EH (cell line): ENCODE measurements at places on chromosomes 6 and 20.

GRCh38 chr6:25511376-25511775 lies 140.6 kb upstream of the SCGN start:
- peak; percentile 42 for DNase-seq

- no peak for DNase-seq
Measured at GRCh38 chr6:80331974-80332373, 225.5 kb downstream of the BCKDHB start.

- no peak for DNase-seq
Measured at GRCh38 chr6:44539701-44540355, 152.3 kb downstream of the CDC5L start.

DNA sequence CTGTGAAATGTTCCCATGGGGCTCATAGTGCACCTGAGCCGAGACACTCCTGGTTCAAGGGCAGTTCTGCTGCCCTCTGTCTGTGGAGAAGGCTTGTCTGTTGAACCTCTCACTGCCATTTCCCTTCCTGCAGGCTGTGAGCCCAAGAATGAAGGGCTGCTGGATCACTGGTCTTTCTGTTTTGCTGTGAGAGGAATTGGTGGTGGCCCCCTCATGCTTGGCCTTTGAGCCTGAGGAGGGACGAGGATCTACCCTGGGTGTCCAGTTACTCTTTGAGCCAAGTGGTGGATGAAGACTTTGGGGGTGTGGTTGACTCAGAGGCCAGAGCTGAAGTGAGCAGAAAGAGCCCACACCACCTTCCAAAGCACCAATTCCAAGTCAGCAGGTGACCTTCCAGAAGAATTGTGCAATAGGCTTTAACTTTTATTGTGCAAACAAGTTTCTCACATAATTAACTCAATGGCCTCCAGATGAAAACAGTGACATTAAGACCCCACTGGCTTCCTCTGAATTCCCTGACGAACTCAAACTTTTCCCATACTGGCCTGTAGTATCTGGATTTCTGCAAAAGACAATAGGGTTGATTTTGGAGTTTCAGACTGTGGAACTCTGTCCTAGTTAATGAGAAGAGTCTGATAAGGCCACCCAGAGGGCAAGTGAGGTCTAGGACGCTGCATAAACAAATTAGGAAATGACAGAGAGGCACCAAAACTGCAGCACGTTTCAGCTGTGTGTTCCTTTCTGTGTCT lies 101.5 kb downstream of the PHACTR3 start:
- no peak for DNase-seq

GRCh38 chr6:166554316-166554715 lies 32.2 kb downstream of the RAMACL start:
- DNase-seq: peak; percentile 68

GRCh38 chr20:32582659-32583580 lies 2.2 kb downstream of the NOL4L start:
- no peak for DNase-seq

- no peak for DNase-seq
Measured at GRCh38 chr20:49995586-49995985, 12.8 kb downstream of the SNAI1 start.

- DNase-seq: no peak
Measured at GRCh38 chr6:149122850-149123821, 194.4 kb upstream of the TAB2 start.

DNA sequence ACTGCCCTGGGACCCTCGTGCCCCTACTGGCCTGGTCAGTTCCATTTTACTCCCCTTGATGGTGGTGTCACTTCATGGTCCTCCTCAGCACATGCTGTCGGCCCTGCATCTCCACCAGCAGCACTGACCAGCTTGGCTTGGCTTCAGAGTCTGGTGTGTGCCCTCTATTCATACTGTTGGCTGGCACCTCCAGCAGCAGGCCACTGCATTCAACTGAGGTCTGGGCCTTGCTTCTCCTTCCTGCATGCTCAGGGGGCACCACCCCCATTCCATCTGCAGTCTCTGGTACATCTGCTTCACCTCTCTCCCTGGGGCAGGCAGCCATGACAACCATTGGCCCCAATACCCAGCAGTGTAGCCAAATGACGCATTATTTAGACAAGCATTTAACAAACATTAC lies 155.9 kb downstream of the SLC24A3 start:
- no peak for DNase-seq

DNA sequence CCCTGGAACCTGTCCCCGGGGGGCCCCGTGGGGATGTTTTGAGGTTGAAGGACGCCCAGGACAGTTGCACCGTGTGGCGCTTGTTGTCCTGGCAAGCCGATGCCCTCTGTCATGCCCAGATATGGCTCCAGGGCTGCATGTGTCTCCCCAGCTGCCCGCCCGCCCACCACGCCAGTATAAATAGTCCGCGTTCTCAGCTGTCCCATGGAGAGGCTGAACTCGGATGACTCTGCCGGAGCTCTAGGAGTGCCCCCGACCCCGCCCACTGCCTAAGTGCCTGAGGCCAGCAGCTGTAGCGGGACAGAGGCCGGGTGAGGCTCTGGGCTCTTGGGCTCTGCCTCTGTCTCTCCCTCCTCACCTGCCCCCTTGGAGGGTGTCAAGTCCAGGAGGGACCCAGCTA lies 83.0 kb upstream of the GATA5 start:
- DNase-seq: no peak

DNA sequence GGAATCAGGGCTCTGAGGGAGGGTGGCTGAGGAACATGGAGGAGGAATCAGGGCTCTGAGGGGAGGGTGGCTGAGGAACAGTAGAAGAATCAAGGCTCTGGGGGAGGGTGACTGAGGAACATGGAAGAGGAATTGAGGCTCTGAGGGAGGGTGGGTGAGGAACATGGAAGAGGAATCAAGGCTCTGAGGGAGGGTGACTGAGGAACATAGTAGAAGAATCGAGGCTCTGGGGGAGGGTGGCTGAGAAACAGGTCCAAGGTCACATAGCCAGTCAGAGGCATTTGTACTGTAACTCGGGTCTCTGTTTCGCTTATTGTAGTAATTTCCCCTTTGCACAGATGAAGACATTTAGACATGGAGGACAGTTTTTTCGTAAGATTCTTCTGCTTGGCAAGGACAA lies 164.8 kb downstream of the SOBP start:
- DNase-seq: no peak

- DNase-seq: peak; percentile 75
Measured at GRCh38 chr20:15654208-15654649, 919.0 kb downstream of the KIF16B start.

DNA sequence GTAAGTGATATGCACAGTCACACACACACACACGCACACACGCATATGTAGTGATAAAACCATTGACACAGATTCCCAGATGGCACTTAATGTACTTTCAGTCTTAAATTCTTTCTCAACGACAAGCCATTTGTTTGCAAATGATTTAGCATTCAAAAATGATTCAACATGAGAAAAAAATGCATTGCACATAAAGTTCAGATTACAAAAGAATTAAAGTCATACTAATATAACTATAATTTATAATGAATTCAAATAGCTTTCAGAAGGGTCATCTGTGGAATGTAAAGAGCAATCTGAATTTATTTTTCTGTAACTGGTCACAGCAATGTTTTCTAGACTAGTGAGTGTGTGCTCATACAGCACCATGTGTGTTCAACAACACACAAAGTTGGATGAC lies 521.6 kb upstream of the ZNF337 start:
- DNase-seq: peak; percentile 72

DNA sequence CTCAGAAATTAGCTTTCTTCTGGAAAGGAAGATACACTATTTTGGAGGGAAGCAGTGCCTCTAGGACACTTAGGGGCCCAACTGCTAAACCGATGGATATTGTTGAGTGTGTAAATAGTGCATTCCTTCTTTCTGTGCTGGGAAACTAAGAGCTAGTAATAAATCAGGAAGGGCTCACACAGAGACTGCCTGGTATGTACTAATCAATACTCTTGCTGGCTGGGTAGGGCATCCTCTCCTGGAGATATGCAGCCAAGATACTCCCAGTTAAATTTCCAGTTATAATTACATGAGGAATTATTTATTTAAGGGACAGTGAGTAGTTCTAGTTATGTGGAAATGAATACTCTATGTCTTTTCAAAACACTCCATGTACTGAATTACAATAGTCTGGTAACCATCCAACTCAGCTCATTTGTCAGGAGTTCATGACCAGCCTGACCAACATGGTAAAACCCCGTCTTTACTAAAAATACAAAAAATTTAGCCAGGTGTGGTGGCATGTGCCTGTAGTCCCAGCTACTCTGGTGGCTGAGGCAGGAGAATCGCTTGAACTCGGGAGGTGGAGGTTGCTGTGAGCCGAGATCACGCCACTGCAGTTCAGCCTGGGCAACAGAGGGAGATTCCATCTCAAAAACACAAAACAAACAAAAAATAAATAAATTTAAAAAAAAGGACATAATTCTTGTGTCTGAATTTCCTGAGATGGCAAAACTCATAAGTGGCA lies 100.0 kb downstream of the OR2B2 start:
- no peak for DNase-seq
